Fibroblast of skin of right quadriceps (primary cell): ENCODE measurements at places on chromosomes 1 and 21.

DNA sequence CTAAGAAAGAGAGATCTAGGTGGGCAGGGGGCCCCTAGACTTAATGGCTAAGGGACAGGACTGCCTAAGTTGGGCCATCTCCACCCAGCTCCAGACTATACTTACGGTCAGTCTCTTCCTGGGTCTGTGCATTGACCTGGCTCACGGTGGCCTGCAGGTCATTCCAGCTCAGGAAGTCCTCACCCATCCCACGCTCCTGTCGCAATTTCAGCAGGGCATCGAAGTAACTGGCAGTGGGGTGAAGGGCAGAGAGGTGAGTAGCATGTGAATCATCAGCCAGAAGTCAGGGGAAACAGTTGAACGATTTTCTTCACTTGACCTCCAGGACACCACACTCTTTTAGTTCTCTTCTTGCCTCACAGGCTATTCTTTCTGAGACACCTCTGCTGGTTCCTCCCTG, 20.5 kb downstream of the IQGAP3 start:
- DNase-seq, result no peak

- no peak for DNase-seq
Measured at GRCh38 chr1:47967864-47968555, 29.2 kb downstream of the TRABD2B start.

GRCh38 chr1:209335178-209335577, 248.3 kb upstream of the CAMK1G start:
- peak; percentile 48 for DNase-seq

DNA sequence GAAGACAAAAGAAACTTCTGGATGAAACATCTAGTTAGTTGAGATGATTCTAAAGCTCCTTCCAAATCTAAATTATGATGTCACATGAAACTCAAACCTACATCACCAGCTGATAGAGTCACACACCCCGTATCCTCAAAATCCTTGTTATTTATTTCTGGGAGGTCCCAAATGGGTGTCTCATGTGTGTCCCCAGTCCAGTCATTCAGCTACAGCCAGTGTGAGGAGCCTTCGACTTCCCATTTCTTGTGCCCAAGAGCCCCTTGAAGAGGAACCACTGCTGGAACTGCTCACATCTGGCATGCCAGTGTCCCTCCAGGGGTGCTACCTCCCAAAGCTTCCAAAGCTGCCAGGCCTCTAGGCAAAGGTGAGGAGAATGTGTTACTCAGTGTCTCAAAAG, 32.5 kb upstream of the KCNA3 start:
- DNase-seq, result no peak

DNA sequence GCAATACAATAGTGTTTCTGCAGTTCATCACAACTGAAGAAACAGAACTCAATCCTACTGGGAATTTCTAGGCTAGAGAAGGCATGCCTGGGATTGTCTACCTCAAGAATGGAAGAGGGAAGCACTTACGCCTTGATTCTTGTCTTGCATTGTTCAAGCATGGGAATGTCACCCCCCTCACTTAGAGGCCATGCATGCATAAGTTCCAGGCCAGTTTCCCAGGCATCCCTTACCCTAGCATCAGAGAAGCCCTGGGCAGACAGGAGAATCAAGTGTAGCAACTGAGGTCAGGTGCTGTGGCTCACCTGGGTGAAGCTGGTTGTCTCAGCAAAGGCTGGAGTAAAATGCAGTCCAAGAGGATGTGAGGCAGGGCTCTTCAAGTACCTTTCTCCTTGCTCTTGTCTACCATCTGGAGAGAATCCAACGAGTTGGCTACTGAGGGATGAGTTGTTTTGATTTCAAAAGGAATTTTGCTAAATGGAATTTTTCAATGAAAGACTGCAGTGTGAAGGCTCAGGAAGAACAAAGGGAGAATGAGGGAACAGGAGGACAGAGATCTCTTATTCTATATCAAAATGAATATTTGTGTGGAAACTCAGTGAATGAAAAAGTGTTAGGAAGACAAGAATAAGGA, 174.3 kb downstream of the NEK7 start:
- DNase-seq, result peak; percentile 39

DNA sequence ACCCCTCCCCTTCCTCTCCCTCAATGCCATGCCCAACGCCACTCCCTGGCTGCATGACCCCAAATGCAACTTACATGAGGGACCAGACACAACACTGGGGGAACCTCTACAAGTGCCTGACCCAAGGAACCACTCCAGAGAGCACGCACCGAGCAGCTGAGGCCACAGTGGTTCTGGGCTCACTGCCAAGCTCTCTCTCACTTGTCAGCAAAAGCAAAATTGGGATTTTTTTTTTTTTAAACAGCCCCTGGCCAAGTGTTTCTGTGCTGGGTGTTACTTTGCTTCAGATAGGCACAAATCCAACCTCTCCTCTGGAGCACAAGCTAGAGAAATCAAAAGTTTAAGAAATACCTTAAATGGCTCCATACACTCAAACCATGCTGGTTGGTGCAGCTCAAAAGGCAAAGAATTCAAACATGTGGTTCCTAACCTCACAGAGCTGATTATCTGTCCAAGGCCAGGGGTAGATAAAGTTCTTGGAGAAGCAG, 363.0 kb downstream of the SETD4 start:
- DNase-seq, result peak; percentile 46

- no peak for DNase-seq
Measured at GRCh38 chr21:42459082-42459460, 37.0 kb downstream of the RSPH1 start.

DNA sequence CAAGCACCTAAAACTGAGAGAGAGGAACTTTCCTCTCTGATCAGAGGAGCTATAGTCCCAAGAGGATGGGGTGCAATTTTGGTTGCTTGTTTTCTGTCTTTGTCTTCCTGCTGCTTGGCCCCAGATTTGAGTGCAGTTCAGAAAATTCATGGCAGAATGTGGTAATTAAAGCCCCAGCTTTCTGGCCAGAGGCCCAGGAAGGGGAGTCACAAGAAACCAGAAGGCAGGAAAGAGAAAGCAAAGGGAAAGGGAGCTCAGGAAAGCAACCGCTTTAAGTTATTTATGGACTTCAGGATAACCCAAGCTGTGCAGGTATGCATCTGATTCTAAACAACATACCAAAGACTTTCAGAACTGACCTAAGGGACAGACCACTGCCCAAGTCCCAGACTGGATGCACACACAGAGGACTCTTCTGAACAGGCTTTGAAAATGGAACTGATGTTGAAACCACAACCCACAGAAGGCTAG, 88.8 kb downstream of the ST3GAL3 start:
- DNase-seq, result peak; percentile 78

DNA sequence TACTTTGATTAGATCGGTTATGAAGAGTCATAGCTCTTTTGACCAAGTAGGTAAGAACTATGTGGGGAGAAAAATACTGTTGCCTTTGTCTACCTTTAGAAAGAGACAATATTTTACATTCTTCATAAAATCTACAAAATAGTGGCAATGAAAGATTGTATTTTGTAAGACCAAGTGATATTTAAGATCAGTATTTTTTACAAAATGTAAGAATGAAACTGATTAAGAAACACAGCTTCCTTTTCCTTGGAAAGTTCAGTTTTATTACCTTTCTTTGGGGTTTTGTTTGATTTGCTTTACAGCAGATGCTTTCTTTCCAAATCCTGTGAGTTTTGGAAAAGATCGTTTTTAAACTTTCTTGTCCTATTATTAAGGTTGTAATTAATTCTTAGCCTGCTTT, 69.8 kb downstream of the SLC35A3 start:
- no peak for DNase-seq

DNA sequence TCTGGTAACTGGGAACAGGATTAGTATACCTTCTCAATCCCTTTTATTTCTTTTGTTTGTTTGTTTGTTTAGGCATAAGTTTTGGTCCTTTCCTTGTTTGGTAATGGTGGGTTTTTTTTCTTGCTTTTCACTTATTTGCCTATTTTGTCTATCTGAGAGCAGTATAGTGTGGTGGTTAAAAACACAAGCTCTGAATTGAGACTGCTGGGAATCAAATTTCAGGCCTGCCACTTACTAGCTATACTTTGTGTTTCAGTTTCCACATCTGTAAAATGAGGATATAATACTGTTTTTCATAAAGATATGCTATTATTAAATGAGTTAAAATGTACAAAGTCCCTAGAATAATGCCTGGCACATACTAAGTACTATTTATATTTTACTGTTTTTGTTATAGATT, 81.6 kb upstream of the IVNS1ABP start:
- no peak for DNase-seq

DNA sequence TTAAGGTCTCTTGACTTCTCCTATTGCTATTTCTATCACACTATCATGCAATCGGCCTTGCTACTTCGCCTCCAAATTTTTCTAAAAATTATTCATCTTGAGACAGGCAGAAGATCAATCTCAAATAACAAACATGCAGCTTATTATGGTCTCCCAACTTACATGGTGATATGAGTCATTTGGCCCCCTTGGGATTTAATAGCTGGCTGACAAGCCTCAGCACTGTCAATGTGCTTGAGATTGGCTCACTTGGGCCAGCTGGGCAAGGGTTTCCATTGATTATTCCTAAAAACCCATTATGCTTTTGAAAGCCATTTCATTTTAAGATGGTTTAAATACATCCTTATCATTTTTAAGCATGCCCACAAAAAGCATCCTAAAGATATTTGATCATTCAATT, 224.5 kb upstream of the NFIA start:
- DNase-seq, result peak; percentile 22

GRCh38 chr1:172883844-172884243, 166.9 kb downstream of the TNFSF18 start:
- no peak for DNase-seq

GRCh38 chr1:104768466-104768865, 1018.8 kb downstream of the AMY1C start:
- DNase-seq, result no peak

GRCh38 chr1:25837262-25837875, 17.6 kb downstream of the MTFR1L start:
- DNase-seq, result no peak

DNA sequence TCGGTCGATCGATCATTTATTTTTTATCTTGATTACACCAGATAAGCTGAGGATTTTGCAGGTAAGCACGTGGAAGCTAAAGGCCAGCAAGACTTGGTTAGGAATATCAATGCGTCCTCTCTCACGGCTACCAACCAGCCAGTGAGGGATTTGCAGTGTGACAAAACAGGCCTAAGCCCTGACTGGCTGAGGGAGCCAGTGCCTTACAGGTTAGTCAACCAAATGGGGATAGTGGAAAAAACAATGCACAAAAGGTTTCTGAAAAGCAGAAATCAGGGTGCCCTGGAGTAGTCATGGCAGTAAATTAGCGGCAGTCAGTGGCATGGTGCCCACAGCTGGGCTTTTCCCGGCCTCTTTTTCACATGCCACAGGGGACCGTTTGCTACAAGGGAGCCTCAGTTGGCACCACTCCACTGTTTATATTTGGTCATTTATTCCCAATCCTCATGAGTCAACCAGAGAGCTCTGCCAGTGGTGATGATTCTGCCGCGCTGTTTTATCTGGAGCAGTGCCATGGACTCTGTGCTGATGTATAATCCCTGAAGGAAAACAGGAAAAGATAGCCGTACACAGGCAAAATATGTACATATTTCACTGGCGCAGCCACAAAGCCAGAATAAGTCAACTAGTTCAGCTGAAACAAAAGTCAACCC, 167.6 kb downstream of the RHOU start:
- peak; percentile 99 for DNase-seq
